ENCODE measurements at places on chromosomes 11 and 22. TPM values are rescaled to one million over a fixed set of nuclear protein-coding genes. Genes with fewer than 3 reads are reported as not detected.

The MMP12 gene
- 1.5 TPM for total RNA-seq

The FXYD6 gene
- total RNA-seq, result 12.8 TPM

The LDLRAD3 gene
- 8.1 TPM for total RNA-seq

The DNAJB7 gene
- total RNA-seq, result not detected

The TSGA10IP gene
- not detected for total RNA-seq

The MFRP gene
- total RNA-seq, result not detected

The TRIM49D2 gene
- total RNA-seq, result not detected

The EFCAB6 gene
- 2.6 TPM for total RNA-seq

DNA sequence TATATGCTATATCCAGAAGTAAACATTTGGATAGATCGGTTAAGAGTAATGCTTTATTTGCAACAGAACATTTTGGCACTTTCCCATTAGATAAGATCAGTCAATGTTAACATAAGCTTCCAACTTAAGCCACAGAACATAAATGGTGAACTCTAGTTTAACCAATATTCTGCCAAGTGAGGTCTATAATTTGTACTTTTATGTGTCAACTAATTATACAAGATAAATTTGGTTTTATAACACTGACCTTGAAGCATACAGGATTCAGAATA is 23.5 kb upstream of the BLID start:
- peak; percentile 68 for DNase-seq

DNA sequence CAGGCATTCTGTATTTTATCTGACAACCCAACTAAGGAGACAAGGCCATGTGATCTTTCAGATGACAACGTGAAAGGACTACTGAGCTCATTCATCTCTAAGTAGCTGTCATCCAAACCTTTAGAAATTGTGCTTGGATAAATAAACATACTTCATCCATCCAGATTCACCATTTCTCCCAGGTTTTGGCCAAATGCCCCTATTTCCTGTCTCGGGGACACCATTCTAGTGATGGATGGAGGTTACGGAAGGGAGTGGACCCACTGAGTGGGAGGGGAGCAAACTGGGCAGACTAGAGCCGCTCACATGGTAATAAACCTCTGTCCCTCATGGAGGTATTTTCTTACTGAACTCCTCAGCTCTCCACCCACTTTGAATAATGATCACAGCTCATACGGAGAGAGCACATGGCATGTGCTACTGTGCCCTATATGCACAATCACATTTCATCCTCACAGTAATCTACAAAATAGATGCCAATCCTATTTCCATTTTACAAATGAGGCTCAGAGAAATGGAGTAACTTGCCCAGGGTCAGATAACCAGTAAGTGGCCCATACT is 114.4 kb downstream of the SLC1A2 start:
- DNase-seq, result peak; percentile 28

- DNase-seq, result no peak
Observed at GRCh38 chr11:69563306-69563705, 77.7 kb upstream of the CCND1 start.

DNA sequence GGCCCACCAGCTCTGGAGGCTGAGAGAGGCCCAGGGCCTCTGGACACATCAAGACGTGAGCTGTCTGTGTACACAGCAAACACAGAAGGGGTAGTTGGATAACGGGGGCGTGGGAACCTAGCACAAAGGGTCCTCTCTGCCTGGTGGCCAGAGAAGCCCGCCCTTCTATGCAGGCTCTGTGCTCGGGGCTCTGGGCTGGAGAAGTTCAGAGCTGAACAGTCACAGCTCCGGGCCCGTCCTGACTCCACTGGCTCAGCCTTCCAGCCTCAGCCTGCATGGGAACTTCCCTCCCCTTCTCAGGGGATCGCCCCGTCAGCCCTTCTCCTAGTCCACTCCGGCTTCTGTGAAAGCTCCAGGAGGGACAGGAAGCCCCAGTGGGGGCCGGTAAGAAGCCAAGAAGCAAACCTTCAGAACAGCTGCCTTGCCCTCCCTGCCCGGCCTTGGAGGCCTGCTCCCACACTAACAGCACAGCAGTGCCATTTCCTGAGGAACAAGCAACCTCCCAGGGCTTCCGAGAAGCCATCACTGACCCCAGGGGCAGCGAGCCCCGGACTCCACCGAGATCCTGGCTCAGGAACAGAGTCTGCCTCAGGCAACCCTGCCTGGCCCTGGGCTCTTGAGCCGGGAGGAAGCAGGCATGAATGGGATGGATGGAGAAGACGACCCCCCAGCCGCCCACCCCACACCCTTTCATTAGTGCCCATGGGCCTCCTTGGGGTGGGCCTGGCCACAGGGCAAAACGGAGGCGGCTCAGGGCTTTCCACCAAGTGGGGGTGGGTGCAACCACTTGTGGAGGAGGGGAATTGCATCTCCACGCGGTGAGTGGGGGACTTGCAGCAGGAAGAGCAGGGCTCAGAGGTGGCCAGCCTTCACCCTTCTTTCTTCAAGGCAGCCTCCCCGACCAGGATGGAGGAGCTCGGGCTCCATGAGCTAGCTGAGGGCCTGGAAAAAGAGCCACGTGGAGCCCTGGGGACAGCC is 119.8 kb downstream of the ST3GAL4 start:
- DNase-seq, result no peak

DNA sequence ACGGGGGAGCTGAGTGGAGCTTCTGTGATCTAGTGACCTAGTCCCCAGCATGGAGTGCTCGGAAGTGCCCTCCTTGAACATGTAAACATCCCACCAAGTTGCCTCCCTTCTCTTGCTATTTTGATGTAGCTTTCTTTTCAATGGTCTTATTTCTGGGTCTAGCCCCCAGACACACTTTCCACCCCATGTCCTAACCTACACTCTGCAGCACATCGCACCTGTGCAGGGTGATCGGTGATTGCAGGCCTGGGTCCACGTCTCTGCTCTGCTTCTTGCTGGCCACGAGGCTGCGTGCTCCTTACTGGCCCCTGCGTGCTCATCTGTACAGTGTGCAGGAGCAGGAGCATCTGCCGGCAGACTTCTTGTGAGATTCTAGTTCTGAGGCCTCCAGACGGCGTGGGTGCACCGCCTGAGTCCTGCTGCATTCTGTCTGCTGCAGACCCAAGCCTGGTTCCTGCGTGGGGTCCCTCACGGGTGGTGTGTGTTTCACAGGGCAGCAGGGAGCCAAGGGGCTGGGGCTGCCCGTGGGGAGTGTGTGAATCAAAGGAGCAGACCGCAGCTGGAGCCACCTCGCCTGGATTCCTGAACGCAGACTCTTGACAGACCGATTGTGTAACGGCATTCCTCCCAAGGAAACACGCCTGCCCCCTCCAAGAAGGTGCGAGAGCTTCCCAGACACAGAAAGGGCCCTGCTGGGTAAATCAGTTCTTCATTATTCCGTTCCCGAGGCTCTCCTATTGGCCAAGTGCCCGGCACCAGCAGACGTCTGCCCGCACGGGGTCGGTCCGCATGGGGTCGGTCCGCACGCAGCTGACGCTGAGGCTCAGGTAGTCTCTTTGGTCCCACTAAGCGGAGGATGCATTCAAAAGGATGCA is 44.4 kb upstream of the MYEOV start:
- no peak for DNase-seq

- no peak for DNase-seq
Observed at GRCh38 chr11:7275133-7275532, 23.4 kb downstream of the SYT9 start.

DNA sequence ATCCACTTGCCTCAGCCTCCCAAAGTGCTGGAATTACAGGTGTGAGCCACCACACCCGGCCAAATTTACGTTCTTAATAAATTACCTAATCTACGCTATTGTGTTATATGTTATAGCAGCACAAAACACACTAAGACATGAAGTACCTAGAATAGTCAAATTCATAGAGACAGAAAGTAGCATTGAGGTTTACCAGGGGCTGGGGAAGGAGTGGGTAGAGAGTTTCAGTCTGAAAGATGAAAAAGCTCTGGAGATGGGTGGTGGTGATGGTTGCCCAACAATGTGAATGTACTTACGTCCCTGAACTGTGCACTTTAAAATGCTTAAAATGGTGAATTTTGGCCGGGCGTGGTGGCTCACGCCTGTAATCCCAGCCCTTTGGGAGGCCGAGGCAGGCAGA is 65.7 kb upstream of the NUP50 start:
- DNase-seq, result no peak

DNA sequence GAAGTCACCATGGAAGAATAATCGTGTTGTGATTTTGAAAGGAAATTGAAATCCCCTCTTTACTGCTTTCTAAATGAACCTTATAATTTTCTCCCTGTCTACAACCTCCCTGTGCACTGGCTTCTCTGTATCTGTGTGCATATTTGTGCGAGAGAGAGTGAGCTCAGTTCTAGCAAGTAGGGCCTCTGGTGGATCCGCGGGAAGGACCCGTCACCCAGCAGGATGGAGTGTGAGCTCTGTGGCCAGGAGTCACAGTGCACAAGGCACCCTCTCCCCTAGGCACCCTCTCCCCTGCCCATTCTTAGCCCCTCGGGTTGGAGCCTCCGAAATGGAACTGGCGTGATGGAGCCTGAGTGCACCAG is 109.0 kb downstream of the TRIM29 start:
- DNase-seq, result no peak

GRCh38 chr11:69055598-69056516 is 7.1 kb downstream of the TPCN2 start:
- DNase-seq, result peak; percentile 35

DNA sequence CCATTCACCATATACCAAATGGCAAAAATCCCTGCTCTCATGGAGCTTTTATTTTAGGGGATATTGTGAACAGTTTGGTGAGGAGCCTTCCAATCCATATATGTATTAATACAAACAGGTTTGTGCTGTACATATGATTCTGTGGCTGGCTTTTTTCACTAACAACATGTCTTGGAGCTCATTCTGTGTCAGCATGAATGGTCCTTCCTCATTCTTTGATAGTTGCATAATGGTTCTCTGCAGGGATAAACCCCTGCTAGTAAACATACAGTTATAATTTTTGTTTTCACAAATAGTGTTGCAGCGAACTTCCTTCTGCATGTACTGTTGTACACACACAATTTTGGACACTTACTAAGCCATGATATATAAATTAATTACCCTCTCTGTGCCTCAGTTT is 8.3 kb downstream of the PRR5L start:
- DNase-seq, result no peak

DNA sequence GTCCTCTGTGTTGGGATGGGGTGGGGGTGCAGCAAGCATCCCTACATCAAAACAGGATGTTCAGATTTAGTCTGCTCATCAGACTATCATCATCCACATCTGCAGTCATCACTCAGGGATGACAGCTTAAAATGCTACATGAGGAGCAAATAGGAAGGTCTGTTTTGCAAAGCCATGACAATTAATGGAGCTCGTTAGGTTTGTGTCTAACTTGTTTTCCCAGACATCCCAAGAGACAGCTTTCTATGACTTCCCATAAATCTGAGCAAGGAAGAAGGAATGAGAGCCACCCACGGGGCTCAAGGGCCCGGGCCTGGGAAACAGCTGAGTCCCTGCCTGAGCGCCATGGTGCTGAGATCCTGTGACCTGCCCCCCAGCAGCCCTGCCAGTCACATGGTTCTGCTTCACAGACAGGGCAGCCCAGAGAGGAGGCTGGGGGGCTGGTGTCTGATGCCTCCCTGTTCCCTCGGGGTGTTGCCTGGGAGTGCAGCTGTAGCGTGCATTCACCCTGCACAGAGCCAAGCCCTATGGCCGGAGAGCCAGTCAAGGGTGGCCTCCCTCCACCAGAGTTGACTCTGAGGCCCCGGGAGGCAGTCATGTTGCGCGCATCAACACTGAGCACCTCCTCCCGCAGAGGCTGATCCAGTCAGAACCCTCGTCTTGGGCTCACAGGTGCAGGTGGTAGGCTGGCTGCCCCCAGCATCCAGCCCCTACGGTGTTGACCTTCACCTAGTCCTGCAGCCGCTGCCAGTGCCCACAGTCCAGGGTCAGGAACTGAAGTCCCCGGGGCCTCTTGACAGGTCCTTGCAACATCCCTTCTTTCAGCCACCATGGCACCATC is 12.1 kb downstream of the DERL3 start:
- DNase-seq, result no peak

GRCh38 chr11:57275582-57275981 is 38.5 kb upstream of the APLNR start:
- no peak for DNase-seq

GRCh38 chr22:20531404-20532201 is 24.2 kb downstream of the MED15 start:
- DNase-seq, result peak; percentile 70

- DNase-seq, result peak; percentile 52
Observed at GRCh38 chr22:47307326-47307725, 544.9 kb downstream of the TBC1D22A start.

DNA sequence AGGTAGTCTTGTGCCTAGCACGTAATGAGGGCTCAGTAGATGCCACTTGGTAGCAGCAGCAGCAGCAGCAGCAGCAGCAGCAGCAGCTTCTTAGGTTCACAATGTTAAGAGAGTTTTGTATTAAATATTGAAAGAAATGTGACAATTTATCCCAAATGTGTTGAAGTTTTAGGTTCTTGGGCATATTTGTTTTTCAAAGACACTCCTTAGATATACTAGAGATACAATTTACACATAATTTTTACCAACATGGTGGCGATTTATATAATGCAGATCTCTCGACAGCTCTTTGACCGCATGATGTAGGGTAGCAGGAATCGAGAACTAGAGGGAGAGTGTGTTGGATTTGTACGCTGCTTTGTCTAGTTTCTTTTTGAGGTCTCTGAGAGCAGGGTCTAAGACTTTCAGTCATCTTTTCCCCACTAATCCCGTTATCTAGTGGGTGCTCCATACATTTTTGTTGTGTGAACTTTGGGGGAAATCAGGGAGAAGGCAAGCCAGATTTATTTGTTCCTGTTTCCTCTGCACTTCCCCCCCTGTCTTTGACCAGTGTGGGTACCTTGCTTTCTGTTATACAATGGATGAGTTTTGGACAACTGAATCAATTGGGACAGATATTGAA is 1.4 kb downstream of the FDX1 start:
- DNase-seq, result no peak

- peak; percentile 69 for DNase-seq
Observed at GRCh38 chr11:2929531-2929949, 320 bp upstream of the PHLDA2 start.

DNA sequence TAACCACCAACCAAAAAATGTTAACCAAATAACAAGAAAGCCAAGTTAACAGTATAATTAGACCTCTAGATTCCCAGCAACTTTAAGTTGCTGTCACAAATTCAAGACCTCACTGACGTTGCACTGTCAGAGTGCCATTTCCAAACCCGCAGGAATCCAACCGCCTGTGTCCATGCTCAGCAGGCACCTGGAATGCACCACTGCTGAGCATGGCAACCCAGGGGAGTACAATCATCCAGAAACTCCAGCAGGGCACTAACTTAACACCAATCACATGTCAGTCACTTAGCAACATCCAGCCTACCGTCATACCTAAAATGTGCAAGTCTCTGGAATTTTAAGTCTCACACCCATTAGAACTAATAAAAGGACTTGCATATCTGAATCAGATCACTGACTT is 48.8 kb downstream of the SMCO4 start:
- peak; percentile 50 for DNase-seq

DNA sequence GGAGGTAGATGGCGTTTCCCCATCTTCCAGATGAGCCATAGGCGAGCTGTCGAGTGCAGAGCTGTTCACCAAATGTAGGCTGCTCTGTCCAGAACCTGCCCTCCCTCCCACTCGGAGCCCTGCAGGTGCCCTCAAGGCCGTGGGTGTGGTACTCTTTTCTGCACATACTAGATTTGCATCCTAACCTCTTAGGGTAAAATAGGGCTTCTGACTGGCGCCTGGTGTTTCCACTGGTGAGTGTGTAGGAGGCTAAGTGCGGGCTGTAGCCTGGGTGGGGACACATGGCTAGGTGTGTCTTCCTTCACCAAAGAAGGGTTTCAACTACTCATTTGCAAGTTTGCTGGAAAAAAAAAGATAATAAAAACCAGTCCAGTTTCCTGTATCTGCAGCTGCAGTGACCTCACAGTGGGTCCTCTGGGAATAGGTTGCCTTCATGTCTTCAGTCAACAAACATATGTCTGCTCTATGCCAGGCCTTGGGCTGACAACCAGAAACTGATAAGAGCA is 8.5 kb downstream of the BIK start:
- DNase-seq, result no peak

GRCh38 chr11:15275141-15275540 is 160.4 kb downstream of the INSC start:
- DNase-seq, result no peak

All from H4 (cell line).